GF-D8 (cell line): ENCODE measurements at places on chromosomes 3 and 15.

DNA sequence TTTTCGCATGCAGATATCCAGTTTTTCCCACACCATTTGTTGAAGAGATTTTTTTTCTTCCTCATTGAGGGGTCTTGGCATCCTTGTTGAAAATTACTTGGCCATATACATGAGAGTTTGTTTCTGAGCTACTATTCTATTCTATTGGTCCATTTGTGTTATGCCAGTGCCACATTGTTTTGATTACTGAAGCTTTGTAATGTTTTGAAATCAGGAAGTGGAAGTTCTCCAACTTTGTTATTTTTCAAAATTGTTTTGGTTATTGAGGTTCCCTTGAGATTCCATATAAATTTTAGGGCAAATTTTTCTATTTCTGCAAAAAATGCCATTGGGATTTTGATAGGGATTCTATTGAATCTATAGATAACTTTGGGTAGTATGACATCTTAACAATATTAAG lies 130.3 kb upstream of the PFN2 start:
- no peak for DNase-seq

- DNase-seq = no peak
Observed at GRCh38 chr3:191314109-191314728, 15.0 kb upstream of the CCDC50 start.

DNA sequence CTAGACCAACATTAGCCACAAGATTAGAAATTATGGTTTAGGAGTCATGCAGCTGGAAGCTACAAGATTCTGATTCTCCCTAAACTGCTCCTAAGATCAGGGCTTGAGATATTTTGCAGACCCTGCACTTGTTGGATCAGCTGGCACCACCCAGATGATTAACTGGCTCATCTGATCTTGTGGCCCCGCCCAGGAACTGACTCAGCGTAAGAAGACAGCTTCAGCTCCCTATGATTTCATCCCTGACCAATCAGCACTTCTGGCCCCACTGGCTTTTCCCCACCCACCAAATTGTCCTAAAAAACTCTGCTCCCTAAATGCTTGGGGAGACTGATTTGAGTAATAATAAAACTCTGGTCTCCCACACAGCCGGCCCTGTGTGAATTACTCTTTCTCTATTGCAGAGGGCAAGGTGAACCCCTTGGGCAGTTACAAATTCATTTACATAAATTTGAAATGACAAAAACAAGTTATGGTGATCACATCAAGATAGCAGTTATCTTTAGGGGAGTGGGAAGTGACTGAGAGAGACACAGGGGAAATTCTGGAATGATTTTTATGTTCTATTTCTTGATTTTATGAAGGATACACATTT lies 76.5 kb downstream of the CD200R1L start:
- DNase-seq = no peak

DNA sequence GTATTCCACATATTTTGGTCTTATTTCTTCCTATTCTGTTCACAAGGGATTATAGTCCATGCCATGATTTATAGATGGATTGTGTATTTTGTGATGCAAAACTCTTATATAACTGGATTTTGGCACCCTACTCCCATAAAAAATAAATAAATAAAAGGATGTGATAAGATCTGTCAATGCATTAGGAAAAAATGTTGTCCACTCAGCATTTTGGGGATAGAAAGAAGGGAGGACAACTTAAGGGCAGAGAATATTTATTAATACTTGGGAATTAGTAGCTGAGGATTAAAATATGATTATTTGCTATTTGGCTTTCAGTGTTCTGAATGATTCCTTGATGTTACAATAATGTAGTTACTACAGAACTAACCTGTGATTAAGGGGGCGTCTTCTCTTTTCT lies 682.6 kb downstream of the ZBBX start:
- DNase-seq = no peak

DNA sequence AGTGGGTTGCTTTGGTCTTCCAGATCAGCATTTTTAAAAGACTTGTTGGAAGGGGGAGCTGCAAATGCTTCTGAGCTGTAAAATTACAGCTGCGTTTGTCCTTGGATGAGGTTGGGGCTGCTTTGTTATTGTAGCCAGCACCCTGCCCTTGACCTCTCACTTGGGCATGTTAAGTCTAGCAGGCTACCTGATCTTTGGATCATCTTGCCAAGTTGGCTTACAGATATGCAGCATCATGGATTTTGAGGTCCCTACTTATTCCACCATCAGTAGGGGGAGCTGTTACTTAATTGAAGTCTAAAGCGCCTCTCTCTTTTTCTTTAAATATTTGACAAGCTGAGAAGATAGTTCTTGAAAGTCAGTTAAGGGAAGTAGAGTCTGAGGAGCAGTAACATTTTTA lies 793.0 kb downstream of the MCTP2 start:
- no peak for DNase-seq

DNA sequence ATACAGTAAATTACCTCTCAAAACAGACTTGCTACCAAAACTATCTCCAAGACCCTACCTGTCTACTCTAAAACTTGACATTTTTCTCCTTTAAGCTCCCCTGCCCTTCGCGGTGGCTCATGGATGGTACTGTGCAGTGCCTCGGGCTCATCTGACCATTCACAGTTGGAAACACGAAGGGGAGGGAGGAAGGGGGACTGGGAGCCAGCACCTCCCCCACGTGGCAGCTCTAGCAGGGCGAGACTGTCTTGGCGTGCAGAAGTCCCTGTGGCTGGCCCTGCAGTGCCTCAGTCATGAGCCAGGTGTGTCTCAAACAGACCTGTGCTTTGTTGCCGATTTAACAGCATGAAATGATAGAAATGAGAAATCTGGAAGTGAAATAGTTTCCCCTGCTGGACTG lies 372.0 kb downstream of the GABRG3 start:
- DNase-seq = no peak

DNA sequence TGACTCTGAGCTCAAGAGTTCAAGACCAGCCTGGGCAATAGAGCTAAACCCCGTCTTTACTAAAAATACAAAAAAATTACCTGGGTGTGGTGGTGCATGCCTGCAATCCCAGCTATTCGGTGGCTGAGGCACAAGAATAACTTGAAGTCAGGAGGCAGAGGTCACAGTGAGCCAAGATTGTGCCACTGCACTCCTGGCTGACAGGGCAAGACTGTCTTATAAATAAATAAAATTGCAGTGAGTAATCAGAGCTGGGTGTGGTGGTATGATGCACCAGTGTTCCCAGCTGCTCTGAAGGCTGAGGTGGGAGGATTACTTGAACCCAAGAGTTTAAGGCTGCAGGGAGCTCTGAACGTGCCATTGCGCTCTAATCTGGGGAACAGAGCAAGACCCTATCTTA lies 55.9 kb upstream of the GCNT3 start:
- no peak for DNase-seq

- DNase-seq = no peak
Observed at GRCh38 chr15:37903919-37904625, 30.4 kb upstream of the TMCO5A start.

GRCh38 chr3:111072031-111072921 lies 660 bp downstream of the NECTIN3 start:
- no peak for DNase-seq

DNA sequence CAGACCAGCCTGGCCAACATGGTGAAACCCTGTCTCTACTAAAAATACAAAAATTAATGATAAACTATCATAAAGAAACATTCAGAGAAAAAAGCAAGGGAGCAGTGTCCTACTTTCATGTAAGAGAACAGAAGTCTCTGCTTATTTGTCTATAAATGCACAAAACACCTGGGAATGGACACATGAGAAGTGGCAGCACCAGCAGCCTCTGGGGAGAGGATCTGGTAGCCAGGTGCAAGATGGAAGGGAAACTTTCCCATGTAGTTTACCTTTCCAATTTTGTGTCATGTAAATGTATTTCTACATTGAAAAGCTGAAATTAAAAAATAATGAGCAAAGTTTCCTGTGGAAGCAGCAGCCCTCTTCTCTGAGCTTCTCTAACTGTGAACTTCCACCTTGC lies 18.8 kb downstream of the SCAP start:
- DNase-seq = no peak

GRCh38 chr15:68259883-68260282 lies 17.7 kb upstream of the FEM1B start:
- DNase-seq = no peak

DNA sequence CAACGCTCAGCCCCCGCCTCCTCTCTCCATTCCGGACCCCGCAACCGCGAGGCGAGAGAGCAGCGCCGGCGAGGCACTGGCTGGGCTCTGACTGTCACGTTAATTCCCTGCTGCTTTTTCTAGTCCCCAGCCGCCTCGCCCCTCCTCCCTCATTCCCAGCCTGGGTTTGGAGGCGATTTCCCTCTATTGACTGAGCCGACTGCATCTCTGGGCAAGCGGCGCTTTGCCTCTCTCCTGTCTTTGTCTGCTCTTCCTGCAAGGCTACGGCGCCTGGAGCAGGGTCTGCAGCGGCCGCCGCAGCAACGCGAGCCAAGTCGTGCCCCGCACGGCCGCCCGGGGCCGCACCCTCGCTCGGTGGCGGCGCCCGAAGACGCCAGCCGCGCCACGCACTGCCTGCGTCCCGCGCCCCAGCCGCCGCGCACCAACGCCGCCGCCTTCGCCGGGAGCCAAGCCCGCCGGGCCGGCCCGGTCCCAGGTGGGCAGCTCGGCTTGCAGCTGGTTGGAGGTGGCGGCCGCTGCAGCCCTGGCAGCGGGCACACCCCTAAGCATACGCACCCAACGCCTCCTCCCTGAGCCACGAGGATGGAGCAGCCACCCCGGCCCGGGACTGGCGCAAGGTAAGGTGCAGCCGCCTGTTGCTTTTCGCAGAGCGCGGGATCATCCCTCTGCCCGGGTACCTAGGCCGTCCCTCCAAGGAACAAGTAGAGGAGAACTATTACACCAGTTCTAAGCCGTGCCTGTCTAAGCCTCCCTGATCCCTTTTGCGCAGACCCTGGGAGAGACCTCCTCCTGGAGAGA lies at the start of gene LRRC3B:
TSS of gene LRRC3B (plus strand) at position 152 of the 798 bp plus-strand sequence. CDS start 86,901 bp downstream, outside the sequence.
- no peak for DNase-seq

DNA sequence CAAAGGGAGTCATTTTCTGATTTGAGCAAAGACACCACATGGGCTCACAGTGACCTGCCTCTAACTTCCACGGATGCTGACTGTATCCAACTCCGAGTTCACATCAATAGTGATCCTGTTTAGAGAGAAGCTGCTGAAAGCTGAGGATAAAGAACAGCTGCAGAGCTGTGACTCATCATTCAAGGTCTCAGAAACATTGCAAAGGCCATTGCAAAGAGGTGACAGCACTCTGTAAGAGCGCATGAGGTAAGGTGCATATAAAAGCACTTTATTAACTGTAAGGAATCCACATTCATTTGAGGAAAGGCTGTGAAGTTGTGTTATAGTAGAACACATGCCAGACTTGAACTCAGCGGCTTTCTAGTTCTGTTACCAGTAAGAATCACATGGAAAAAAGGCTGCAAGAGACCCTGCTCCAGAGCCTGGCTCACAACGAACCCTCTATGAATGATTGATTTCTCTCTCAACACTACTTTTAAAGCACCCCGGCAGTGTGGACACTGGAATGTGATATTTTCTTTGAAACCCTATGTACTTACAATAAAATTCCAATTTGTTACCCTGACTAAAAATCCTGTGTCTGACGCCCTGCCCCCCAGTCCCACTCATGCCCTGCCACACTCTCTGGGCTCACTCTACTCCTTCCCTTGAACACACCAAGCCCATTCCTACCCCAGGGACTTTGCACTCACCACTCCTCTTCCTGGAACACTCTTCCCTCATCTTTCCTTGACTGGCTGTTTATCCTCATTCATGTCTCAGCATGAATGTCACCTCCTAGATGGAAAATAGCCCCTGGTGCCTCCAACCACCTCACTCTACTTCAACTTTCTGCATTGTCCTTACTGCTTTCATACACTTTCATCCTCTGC lies 111.2 kb downstream of the LSM3 start:
- DNase-seq = no peak

- DNase-seq = peak; percentile 10
Observed at GRCh38 chr15:44501768-44502366, 35.1 kb upstream of the EIF3J start.

GRCh38 chr3:149327156-149327555 lies 6.3 kb downstream of the TM4SF18 start:
- no peak for DNase-seq

DNA sequence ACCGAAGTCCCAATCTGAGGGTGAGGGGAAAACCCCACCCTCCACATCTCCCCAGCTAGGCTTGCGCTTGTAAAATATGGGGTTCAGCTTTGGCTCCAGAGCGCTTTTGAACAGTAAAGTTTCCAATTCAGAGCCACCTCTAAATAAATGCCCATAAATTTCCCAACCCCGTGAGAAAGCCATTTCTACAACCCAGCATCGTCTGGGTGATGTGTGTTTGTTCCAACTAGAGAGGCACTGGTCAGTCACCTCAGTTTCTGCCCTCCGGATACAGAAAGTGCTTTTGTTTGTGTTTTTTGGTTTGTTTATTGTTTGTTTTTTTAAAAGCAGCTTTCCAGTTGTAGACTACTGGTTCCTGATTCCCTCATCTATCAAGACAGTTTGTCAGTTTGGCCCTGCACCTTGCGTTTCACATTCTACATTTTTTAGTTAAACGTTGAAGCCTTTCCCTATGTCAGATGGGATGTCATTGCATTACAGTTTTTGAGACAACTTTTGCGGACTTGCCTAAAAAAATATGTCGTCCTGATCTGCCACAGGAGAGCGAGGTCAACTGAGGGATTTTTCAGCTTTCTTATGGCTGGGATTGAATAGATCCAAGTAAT lies 15.0 kb upstream of the SOX2 start:
- no peak for DNase-seq

- DNase-seq = peak; percentile 15
Observed at GRCh38 chr15:49438962-49439631, 16.1 kb downstream of the FGF7 start.

GRCh38 chr3:56137415-56137814 lies 330.9 kb downstream of the ERC2 start:
- no peak for DNase-seq

DNA sequence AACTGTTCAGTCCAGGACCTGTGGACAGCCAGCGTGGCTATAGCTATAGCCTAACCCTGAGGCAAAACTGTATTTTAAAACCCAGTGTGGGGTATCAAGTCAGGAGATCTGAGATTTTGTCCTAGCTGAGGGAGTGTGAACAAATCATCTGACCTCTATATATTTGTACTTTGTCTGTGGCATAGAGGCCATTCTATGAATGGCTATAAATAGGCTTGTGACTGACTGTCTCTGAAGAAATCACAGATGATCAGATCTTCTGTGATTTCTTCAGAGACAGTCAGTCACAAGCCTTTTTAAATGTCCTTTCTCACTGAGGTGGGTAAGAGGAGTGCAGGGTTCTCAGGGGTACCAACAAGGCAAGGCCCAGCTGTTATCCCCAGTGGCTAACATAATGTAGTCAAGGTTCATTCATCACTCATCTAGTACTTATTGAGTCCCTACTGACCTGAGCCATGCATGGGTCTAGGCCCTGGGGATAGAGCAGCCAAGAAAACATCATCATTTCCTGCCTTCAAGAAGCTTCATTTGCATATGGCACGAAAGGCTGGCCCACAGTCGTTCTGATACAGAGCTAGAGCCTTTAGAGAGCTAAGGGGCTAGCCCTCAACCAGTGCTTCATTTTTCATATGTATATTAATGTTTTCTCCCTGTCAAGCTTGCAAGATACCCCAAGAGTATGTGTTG lies 53.3 kb downstream of the TIPARP start:
- no peak for DNase-seq

GRCh38 chr3:159609625-159610024 lies 379.0 kb upstream of the IL12A start:
- DNase-seq = no peak

- no peak for DNase-seq
Observed at GRCh38 chr3:144499001-144499930, 527.6 kb downstream of the DIPK2A start.
